Sciatic nerve (tissue), 2 donors: ENCODE measurements at places on chromosomes 13 and 19.

GRCh38 chr19:16868423-16869130 is 20.2 kb upstream of the F2RL3 start:
- no peak for DNase-seq

- DNase-seq = no peak
Observed at GRCh38 chr13:58004751-58005150, 373.2 kb downstream of the PCDH17 start.

GRCh38 chr19:16060294-16060693 is 16.0 kb upstream of the TPM4 start:
- DNase-seq = peak; percentile 9

- no peak for DNase-seq
Observed at GRCh38 chr13:83880275-83881139, 1.8 kb downstream of the SLITRK1 start.

GRCh38 chr13:76397413-76397812 is 488.8 kb downstream of the KCTD12 start:
- no peak for DNase-seq

DNA sequence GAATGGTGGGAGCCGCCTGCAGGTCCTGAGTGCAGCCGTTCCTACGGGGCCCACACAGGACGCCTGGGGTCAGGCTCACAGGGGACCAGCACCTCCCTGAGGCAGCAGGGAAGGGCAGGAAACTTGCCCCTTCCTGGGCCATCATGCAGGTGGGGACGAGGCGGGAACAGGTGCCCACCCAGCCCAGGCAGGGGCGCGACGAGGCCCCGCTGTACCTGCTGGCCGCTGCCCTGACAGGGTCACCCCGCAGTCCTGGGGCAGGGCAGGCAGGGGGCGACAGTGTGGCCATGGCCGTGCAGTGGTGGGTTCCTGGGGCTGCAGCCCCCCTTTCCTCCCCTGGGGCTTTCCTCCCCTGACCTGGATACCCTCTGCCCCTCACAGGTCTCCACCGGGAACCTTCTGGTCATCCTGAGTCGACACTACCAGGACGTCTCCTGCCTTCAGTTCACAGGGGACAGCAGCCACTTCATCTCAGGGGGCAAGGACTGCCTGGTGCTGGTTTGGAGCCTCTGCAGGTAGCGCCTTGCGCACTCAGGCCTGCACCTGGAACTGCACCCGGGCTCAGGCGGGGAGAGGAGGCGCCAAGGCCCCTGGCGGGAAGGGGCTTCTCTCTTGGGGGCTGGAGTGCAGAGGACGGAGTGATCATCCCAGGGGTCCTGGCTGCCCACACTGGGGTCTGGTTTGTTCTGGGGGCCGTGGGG is 5.4 kb downstream of the WDR18 start:
- DNase-seq = no peak

DNA sequence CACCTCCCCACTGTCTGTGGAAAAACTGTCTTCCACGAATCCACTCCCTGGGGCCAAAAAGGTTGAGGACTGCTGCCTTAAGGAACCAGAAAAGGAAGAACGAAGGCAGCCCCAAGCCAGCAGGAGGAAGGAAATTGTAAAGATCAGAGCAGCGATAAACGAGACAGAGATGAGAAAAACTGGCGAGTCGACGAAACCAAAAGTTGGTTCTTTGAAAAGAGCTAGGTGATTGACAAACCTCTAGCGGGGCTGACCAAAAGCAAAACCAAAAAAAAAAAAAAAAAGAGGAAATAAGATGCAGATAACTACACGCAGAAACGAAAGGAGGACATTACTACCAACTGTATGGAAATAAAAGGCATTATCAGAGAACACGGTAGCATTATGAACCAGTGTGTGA is 76.9 kb downstream of the GADD45B start:
- no peak for DNase-seq

- DNase-seq = no peak
Observed at GRCh38 chr19:35224681-35225571, 3.6 kb downstream of the FAM187B start.

DNA sequence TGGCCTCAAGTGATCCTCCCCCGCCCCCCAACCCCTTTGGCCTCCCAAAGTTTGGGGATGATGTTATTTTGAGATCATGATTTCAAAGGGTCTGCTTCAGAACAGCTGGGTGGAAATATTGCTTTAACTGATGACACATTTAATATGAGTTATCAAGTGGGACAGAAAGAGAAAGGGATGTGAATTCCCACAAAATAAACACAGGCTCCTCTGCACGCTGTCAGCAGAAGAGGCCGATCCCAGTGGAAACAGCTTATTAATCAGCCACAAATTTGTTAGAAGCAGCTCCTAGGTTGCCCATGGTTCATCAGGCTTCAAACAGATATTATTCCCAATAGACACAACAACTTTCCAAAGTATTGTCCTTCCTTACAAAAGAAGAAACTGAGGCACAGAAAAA is 4.7 kb downstream of the DCLK1 start:
- no peak for DNase-seq

DNA sequence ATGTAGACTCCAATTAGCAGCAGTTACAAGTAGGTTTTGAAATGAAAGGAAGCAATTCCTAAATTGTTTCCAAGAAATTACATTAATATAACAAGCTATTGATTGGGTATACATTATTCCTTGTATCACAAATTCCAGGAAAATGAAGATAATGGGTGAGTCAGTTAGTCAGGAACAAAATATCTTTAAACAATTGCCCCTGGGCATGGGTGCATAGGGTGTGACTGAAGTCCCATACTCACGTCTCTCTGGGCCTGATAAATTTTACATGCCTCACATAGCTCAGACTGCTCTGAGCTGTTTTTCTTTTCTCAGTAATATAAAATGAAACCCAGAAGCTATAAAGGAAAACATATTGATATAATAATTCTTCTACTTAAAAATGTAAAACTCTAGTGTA is 87.8 kb downstream of the FNDC3A start:
- DNase-seq = no peak

- DNase-seq = no peak
Observed at GRCh38 chr13:28618230-28618994, 40.5 kb upstream of the POMP start.

DNA sequence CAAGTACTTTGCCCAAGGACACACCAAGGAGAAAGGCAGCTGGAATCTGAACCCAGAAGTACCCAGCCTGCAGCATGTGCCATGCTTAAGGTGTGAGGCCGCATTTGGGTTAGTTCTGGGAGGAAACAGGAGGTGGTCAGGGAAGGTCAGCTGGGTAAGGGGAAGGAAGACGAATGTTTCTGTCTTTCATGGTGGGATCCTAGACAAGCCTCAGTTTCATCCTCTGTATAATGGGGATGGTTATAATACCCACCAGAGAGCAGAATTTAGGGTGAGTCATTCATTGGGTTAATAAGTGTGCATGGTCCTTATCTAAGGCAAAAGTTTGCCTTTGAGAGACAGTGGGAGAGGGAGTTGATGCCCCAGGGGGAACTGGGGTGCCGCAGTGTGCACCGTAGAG is 3.6 kb downstream of the CCDC61 start:
- no peak for DNase-seq

DNA sequence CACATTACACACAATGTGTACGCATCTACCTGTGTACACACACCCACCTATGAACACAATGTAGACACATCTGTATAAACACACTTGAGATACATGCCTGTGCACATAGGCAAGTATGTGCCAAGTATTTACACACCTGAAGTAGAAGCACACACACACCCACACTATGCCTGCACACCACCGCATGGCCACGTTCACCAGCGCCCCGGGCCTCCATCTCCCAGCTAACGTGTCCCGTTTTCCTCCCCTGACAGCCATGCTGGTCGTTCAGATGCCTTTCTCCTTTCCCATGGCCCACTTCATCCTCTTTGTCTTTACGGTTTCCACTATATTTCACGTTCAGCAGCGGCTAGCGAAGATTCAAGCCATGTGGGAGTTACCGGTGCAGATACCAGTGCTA is 6.9 kb downstream of the FUT2 start:
- no peak for DNase-seq

DNA sequence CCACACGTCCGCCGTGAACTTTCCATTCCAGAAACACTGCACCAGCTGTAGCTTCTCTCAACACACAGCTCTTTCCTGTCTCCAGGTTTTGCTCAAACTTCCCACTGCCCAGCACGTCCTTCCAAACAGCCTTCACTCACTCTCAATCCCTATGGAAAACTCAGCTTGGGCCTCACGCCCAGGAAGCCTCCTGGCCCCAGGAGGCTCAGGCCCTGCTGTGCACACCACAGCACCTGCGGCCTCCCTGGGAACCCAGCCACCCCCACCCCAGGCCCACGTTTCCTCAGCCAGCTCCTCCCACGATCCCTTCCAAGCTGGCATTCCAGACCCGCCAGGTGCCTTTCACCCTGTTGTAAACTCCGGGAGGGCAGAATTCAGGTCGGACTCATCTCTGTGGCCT is 35.2 kb downstream of the C13orf46 start:
- no peak for DNase-seq

DNA sequence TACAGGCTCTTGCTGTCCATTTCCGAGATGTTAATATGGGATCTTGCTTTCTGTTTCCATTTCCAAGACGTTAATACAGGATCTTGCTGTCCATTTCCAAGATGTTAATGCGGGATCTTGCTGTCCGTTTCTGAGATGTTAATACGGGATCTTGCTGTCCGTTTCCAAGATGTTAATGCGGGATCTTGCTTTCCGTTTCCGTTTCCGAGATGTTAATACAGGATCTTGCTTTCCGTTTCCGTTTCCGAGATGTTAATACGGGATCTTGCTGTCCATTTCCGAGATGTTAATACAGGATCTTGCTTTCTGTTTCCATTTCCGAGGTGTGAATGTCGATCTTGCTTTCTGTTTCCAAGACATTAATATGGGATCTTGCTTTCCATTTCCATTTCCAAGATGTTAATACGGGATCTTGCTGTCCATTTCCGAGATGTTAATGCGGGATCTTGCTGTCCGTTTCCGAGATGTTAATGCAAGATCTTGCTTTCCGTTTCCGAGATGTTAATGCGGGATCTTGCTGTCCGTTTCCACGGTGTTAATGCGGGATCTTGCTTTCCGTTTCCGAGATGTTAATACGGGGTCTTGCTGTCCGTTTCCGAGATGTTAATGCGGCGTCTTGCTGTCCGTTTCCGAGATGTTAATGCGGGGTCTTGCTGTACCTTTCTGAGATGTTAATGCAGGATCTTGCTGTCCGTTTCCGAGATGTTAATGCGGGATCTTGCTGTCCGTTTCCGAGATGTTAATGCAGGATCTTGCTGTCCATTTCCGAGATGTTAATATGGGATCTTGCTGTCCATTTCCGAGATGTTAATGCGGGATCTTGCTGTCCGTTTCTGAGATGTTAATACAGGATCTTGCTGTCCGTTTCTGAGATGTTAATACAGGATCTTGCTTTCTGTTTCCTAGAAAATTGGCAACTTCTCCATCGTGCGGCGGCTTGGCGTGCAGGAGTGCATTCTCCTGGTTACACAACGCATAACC is 38.3 kb downstream of the PEX11G start:
- DNase-seq = no peak

- DNase-seq = peak; percentile 88
Observed at GRCh38 chr19:47247308-47247990, 8.9 kb upstream of the CCDC9 start.

DNA sequence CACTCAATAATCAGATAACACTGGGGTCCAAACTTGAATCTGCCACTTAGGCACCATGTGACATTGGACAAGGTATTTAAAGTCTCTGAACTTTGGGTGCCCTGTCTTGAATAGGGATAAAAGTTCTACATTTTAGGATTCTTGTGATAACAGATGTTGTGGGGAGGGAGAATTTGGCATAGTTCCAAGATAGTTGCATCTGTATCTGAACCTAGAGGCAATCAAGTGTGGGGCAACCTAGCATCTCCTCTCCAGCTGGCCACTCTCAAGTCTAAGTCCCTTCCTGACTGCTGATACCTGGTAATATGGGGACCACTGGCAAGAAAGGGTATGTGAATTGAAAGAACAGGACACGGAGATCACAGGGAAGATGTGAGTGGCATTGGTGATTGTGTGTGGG is 256.1 kb downstream of the FOXO1 start:
- DNase-seq = no peak

DNA sequence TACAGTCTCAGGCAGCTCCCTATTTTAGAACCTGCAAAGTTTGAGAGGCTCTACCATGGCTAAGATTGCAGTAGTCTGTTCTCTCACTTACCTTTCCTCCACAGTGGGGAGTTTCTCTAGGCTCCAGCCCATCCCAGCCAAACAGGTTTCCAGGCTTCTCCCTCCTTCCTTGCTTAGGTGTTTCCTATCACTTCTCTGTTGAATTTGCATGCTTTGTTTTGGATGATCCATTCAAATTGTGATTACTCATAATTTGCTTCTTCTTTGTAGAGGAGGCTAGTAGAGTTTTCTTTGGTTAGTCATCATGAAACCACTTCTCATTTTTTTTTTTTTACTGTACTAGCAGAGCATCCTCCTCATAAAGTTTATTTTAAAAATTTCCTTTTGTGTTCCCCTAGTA is 1242.2 kb upstream of the MIR17HG start:
- DNase-seq = no peak

DNA sequence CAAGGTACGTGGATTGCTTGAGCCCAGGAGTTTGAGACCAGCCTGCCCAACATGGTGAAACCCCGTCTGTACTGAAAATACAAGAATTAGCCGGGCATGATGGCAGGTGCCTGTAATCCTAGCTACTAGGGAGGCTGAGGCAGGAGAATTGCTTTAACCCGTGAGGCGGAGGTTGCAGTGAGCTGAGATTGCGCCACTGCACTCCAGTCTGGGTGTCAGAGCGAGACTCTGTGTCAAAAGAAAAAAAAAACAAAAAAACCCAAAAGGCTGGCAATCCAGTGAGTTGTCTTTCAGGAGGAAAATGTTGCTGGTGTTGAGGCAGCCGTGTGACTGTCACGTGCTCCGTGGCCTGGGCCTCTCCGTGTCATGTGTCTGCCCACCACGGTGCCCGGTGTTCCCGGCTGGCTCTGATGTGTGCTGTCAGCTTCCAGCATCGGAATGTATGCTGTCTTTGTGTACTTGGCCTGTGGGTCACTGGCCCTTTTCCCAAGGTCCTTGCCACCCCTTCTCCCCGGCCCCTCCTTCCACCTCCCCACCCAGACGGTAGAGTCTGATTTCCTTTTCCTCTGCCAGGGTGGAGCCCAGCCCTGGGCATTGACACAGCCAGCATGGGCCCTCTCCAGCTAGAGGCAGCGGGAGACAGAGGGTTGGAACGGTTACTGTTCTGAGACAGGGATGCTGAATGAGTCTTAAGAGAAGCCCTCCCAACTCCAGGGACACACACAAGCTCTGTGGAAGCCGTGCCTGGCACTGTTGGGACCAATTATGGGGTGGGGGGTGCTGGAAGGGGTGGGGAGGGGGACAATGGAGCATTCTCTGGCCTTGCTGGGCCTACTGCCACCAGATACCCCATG is 7.2 kb upstream of the TUBB4A start:
- DNase-seq = peak; percentile 75
